ENCODE measurements at places on chromosomes 13 and 19.

DNA sequence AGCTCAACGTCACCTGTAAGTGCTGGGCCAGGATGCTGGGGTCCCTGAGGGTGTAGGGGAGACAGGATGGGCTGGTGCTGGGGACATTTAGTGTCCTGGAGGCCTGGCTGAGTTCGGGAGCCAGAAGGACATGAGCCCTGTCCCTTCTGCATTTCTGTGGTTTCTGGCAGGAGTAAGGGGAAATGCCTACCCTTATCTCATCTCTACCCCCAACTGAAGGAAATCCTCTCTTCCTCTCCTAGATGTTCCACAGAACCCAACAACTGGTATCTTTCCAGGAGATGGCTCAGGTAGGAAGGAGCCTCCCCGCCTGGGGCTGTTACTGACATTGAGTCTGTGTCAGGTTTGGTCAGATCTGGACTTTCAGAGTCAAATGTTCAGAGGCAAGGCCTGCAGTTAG is 1.2 kb downstream of the CD33 start:
- no peak for DNase-seq

DNA sequence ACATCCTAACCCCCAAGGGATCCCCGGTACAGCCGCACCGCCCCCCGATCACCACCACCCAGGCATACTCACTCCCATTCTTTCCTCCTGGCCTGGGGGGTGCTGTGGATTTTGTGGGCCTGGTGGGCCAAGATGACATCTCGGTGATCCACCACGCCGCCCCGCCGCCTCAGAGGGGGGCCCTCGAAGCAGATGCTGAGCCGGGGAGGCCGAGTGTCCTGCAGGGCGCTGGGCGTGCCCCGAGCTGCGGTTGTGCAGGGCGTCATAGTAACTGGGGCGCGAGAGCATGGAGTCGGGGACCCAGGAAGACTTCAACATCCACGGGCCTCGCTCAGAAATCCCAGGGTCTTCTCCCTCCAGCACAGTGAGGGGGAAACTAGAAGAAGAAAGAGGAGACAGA is 93.4 kb upstream of the CACNA1A start:
- no peak for DNase-seq

DNA sequence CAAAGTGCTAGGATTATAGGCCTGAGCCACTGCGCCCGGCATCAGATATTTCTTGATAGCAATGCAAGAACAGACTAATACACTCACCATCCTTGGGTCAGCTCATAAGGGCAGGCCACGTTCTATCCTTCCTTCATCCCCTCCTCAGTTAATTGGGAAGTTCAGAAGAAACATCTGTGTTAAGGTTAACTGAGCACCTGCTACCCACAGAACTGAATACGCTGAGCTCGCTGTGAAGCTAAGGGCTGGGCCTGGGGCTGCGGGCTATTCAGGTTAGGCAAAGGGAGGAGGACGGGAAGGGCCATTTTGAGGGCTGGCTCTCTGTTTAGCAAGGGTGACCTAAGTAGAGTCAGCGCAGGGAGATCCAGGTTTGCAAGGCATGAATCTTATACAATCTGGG is 43.0 kb upstream of the UQCRFS1 start:
- DNase-seq: no peak

- no peak for DNase-seq
Observed at GRCh38 chr19:58183817-58184215, 955 bp downstream of the ZNF274 start.

- DNase-seq: no peak
Observed at GRCh38 chr13:40072663-40073120, 417.2 kb downstream of the COG6 start.

GRCh38 chr13:113425941-113426590 is 27.2 kb downstream of the ADPRHL1 start:
- DNase-seq: no peak

DNA sequence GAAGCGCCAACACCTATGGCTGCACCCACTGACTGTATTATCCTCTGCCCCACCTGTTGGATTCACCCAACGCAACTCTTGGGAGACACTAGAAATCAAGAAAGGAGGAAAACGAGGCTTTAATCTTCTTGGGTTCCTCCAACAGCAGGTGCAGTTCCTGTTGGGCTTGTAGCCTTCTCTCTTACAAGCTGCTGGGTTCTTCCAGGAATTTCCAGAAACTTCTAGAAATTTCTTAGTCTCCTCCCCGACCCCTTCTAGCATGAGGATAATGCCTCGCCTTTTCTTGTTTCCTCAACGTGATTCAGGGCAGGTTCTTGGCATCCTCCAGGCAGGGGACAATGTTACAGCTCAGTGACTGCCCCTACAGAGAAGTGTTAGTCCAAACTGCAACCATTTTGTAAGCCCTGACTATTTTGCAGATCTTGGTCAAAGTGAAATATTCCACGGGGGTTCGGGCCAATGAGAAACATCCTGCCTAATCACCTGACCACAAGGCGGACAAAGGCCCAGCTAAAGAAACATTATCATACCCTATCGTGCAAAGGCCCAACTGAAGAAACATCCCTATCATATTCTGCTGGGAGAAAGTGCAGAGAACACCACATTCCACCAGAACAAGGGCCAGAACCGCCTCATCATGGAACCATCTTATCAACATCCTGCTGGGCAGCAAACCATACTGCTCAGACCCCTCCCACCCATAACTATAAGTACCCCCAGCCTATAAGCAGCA is 614 bp upstream of the PNMA8A start:
- no peak for DNase-seq

- peak; percentile 38 for DNase-seq
Observed at GRCh38 chr19:40596608-40597328, 4.4 kb upstream of the LTBP4 start.

GRCh38 chr13:51797664-51798488 is 6.1 kb downstream of the DHRS12 start:
- DNase-seq: peak; percentile 38

DNA sequence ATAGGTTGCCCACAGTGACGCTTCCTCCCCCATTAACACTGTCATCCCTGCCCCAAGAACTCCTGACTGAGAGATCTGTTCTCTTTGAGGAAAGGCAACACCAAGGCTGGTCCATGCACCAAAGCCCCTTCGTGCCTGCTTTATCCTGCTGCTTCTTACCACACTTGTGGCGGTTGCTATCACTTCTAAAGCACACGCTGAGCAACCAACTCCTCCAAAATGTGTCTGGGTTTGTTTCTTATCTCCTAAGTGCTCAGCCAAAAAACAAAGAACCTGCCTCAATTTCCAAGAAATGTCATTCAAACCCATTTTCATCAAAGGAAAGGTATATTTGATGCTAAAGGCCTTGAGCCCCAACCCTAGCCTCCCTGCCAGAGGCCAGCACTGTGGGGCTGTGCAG is 14.6 kb downstream of the ATP7B start:
- no peak for DNase-seq

DNA sequence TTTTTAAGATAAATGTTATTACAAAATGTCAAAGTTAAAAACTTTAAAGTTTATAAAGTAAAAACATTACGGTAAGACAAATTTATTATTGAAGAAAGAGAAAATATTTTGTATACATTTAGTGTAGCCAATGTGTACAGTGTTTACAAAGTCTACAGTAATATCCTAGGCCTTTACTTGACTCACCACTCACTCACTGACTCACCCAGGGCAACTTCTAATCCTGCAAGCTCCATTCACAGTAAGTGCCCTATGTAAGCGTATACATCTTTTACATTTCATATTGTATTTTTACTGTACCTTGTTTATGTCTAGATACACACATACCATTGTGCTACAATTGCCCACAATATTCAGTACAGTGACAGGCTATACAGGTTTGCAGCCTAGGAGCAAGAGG is 448.2 kb downstream of the KCTD12 start:
- DNase-seq: no peak

DNA sequence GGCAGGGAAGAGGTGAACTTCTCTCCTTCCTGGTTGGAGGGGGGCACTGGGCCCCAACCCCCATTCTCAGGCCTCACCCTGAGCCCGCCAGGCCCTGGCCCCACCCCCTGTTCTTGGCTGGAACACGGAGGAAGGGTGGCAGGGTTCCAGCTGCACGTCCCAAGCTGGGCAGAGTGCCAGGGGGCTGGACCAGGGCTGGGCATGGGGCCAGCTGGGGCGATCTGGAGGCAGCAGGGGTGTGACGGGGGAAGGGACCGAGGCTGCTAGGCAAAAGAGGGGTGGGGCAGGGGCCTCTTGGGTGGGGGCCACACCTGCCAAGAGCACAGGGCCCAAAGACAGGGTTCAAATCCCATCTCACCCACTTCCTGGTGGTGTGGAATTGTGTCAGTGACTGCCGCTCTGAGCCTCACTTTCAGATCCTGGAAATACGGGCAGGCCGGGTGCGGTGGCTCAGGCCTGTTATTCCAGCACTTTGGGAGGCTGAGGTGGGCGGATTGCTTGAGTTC is 2.2 kb downstream of the HIF3A start:
- no peak for DNase-seq

DNA sequence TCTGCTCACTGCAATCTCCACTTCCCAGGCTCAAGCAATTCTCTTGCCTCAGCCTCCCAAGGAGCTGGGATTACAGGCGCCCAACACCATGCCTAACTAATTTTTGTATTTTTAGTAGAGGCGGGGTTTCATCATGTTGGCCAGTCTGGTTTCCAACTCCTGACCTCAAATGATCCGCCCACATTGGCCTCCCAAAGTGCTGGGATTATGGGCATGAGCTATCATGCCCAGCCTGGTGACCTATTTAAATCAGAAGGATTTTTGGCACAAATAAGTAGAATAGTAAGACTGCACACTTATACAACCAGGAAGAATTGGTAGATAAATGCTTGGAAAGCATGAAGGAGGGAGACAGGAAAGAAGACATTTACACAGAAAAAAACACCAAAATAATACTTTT is 53.4 kb upstream of the AKAP11 start:
- DNase-seq: no peak

DNA sequence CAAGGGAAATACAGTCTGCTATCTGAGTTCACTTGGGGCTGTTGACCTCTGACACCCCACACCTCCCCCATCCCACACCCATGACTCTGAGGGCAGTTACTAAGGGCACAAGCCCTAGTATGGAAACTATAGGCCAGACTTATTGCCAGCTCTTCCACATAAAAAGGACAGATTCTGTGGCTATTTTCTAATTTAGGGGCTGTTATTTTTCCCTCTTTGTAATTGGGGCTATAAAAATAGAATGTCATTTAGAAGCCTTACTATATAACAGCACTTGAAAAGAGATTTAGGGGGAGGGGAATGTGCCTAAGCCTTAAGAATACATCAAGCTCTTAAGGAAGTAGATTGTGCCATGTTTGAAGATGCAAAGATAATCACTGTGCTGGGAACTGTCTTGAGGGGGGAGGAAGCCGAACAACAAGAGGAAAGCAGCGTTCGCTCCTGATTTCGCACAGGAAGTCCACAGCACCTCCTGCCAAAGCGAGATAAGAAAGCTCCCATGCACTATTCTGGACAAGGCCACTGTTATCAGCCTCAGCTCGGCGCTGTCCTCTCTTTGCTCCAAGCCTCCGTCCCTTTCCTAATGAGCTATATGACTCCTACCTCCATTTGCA is 86.6 kb downstream of the FLT1 start:
- peak; percentile 80 for DNase-seq

GRCh38 chr19:19304186-19304965 is 15.9 kb downstream of the SUGP1 start:
- no peak for DNase-seq

GRCh38 chr19:39090881-39091280 is 6.7 kb downstream of the ACP7 start:
- DNase-seq: no peak

- no peak for DNase-seq
Observed at GRCh38 chr19:3098141-3098514, 4.0 kb downstream of the GNA11 start.

- DNase-seq: no peak
Observed at GRCh38 chr19:5612891-5613865, 9.4 kb downstream of the SAFB2 start.

GRCh38 chr19:38675611-38676010 is 28.2 kb downstream of the ACTN4 start:
- no peak for DNase-seq

DNA sequence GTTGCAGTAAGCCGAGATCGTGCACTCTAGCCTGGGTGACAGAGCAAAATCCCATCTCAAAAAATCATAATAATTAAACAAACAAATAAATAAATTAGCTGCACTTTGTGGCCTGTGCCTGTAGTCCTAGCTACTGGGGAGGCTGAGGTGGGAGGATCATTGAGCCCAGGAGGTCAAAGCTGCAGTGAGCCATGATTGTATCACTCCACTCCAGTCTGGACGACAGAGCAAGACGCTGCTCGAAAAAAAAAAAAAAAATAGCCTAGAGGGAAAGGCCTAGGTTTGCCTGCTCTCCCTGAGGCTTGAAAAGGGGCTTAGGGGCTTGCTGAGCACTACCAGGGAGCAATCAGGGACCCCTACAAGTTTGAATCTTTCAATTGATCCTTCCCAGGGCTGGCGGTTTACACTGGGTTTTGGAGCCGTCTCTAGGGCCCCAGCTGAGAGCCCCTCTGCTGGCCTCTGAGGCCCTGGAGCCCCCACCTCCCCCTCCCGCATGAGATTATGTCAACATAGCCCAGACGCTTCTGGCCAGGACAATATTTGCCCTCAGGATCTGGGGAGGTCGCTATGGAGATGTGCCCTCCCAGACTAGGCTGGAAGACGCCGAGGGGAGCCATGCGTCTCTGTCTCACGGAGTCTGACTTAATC is 10.4 kb upstream of the GIPR start:
- no peak for DNase-seq

- DNase-seq: peak; percentile 70
Observed at GRCh38 chr19:54448040-54448773, 792 bp upstream of the LENG8 start.

- no peak for DNase-seq
Observed at GRCh38 chr19:19381007-19381926, 24.2 kb upstream of the GATAD2A start.

DNA sequence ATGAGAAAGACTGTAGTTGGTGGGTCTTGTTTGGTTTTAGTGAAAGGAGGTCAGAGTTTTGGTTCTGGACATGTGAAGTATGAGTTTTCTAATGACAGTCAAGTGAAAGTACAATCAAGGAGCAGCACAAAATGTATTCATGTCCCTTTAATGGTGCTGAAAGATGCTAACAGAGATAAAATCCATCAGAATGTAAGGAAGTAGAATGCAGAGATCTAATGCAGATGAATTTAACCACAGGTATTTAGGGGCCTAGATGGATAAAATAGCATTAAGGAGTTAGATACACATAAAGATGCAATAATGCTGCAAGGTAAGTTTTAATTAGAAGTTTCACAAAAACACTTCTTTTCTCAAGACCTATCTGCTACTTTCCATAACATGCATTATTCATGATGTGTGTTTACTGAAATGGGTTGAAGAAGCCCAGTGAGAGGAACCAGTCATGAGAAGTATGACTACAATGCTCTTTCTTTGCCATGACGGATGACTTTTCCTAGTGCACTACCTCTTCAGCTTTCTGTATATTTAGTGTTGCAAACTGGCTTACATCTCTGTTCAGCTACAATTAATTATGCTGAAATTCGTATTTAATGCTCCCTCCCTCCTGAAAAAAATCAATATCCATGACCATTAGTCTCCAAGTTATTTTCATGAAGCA is 222.9 kb upstream of the HTR2A start:
- no peak for DNase-seq

GRCh38 chr13:94177041-94177440 is 302.4 kb downstream of the DCT start:
- DNase-seq: no peak

GRCh38 chr13:112001571-112001970 is 65.4 kb upstream of the SOX1 start:
- no peak for DNase-seq

- peak; percentile 75 for DNase-seq
Observed at GRCh38 chr13:21075379-21076249, 14.2 kb upstream of the LATS2 start.
